ENCODE measurements at places on chromosomes 3 and 15.

- DNase-seq = no peak
Observed at GRCh38 chr3:152317184-152317583, 48.5 kb downstream of the MBNL1 start.

- no peak for DNase-seq
Observed at GRCh38 chr3:111151438-111151837, 79.8 kb downstream of the NECTIN3 start.

DNA sequence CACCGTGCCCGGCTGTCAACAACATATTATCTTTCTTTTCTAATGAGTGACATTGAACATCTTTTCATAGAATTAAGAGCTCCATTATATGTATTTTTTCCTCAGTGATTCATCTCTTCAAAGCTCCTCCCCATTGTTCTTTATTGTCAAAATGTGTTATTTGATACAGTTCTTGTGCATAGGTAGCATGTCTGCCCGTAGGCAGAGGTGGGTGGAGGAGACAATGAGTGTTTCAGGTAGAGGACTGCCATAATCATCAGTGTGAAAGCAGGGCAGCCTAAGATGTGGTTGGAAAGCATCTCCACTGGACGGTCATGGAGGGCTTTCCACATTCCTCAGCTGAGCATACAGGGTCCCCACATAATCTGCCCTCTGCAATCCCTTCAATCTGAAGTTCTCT, 452.0 kb upstream of the MCTP2 start:
- no peak for DNase-seq

DNA sequence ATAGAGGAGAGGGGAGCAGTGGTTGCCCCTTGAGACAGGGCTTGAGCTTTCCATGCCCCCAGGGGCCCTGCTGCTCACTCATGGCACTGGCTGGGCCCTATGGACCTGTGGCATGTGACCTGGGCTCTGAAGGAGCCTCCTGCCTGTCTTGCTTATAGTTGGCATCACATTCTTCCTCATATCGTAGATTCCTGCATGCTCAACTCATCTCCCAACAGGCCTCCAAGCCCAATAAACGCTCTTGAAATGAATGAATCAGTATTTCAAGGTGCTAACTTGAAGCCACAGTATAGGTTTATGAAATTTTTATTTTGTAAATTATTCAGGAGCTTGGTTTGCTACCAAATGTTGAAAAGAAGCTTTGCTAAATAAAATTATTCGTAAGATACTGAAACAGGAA, 93.3 kb upstream of the SLC7A14 start:
- DNase-seq = no peak

- DNase-seq = no peak
Observed at GRCh38 chr15:38254051-38254883, 1.6 kb downstream of the SPRED1 start.

- no peak for DNase-seq
Observed at GRCh38 chr15:101256757-101257156, 4.9 kb upstream of the CHSY1 start.

- no peak for DNase-seq
Observed at GRCh38 chr3:170179432-170179831, 2.1 kb downstream of the PHC3 start.

- DNase-seq = no peak
Observed at GRCh38 chr3:50557915-50558314, 9.6 kb downstream of the C3orf18 start.

- DNase-seq = no peak
Observed at GRCh38 chr15:29058903-29059539, 173.2 kb downstream of the APBA2 start.

GRCh38 chr3:125556314-125556713, 36.3 kb upstream of the SNX4 start:
- DNase-seq = no peak

- no peak for DNase-seq
Observed at GRCh38 chr3:108189440-108189839, 32.8 kb downstream of the IFT57 start.

DNA sequence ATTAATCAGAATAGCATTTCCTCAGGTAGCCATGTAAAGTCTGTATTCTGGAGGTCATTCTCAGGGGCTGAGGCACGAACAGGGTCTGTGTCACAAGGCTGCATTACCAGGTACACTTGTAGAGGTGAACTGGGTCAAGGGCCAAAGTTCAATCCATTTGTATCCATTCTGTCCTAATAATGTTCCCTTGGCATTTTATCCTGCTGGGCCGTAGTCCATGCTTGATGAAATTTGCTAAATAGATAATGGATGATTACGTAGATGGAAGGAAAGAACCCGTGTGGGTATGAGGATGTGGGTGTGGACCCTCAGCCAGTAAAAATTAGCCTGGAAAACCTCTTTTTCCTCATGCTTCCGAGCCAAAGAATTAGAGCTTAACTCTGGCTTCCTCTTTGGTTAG, 785.9 kb downstream of the GRM7 start:
- DNase-seq = no peak

- no peak for DNase-seq
Observed at GRCh38 chr3:30610702-30611368, 4.4 kb downstream of the TGFBR2 start.

DNA sequence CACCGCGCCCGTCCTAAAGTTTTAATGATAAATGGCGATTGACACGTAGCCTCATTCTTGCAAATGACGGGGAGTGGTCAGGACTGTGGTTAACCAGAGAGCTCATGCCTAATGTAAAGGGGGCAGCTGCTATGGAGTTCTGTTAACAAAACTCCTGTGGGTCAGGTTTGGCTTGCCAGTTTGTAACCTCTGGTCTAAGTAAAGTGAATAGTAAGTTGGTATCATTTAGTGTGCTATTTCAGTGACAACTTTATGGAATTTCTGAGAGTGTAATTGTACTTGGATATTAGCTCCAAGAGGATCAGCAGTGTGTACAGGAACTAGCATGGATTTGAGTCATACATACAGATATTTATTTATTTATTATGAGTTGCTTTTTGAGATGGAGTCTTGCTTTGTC, 87.9 kb downstream of the RGMA start:
- no peak for DNase-seq

DNA sequence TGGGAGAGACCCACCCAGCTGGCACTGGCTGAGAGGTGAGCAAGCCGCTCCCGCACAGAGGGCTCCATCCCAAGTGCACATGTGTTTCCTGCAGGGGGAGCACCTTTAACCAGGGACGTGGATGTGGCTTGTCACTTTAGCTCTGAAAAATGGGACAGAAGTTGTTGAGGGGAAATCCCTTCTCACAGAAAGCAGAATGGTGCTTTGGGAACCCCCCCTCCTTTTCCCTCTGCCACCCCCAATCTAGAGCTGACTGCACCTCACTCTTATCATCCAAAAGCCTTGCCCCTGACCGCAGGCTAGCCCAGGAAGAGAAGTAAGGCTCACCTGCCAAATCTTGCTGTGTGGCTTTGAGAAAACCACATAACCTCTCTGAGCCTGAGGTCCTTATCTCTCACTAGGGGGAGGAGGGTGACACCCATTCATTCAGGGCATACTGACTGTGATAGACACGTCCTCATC, 77.9 kb downstream of the RPN1 start:
- DNase-seq = no peak

DNA sequence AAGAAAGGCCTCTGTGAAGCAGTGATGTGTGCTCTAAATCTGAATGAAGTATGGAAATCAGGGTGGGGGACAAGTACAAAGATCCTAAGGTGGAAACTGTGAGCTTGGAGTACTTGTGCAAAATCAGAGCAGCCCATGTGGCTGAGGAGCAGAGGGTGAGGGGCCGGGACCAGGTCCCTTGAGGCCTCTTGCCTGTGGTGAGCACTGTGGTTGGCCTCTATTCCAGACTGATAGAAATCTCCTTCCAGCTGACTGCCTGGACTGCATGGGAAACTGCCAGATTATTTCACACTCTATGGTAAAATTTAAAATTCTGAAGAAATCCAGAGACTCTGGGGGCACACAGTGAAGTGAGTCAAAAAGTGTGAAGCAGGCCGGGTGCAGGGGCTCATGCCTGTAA, 81.4 kb downstream of the TM4SF4 start:
- DNase-seq = no peak

DNA sequence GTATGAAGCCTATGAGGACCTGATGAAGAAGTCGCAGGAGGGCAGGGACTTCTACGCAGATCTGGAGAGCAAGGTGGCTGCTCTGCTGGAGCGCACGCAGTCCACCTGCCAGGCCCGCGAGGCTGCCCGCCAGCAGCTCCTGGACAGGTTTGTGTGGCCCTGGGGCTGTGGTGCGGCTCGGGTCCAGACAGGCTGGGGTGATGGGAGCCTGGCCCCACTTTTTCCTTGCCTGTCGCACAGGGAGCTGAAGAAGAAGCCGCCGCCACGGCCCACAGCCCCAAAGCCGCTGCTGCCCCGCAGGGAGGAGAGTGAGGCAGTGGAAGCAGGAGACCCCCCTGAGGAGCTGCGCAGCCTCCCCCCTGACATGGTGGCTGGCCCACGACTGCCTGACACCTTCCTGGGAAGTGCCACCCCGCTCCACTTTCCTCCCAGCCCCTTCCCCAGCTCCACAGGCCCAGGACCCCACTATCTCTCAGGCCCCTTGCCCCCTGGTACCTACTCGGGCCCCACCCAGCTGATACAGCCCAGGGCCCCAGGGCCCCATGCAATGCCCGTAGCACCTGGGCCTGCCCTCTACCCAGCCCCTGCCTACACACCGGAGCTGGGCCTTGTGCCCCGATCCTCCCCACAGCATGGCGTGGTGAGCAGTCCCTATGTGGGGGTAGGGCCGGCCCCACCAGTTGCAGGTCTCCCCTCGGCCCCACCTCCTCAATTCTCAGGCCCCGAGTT, 29.0 kb downstream of the PTPN23 start:
- no peak for DNase-seq

DNA sequence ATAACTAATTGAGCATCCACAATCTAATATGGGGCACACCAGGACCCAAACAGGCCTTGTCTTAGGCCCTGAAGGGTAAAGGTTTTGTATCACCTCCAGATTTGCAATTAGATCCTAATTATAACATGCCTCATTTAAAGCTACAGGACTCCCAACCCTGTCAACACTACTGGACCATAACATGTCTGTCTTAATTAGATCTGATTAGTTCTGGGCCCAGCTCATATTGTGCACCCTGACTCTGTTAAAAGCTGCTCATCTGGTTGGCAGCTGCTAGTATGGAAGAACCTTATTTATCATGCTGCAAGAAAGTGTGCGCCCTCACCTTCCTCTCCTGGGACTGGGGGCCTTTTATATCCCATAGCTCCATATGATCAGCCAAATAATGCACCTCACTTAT, 457.8 kb downstream of the ROBO1 start:
- no peak for DNase-seq

DNA sequence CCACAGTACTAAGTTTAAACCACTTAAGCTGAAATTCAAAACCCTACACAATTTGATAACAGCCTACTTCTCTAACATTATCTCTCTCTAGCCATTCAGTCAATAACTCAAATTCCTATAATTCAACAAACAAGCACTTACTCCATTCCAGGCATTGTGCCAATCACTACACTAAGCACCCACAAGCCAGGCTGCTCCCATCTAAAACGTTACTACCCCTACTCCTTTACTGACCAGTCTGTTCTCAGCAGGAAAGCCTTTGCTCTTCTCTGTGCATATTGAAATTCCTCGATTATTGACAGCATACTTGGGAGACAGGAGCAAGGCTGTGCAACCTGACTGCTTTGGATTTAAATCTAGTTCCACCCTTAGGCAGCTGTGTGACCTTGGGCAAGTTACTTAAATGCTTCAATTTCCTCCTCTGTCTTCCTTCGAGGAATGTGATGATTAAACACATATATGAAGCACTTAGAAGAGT, 177.2 kb upstream of the THBS1 start:
- DNase-seq = no peak

DNA sequence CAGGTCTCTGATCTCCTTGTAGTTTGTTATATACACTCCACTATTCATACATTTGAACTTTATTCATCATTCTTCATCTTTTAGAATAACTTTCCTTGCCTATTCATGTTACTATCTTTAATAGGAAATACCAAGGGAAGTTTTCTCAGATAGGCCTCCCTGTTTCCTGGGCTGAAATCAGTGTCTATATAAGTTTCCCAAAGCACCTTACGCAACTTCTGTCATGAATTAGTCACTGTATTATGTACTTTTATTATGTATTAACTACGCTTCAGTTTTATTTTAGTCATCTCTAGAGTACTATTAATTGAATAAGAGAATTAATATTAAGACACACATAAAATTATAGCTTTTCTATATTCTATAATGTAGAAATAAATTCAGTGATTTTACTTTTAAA, 1481.5 kb downstream of the OTOL1 start:
- DNase-seq = no peak

DNA sequence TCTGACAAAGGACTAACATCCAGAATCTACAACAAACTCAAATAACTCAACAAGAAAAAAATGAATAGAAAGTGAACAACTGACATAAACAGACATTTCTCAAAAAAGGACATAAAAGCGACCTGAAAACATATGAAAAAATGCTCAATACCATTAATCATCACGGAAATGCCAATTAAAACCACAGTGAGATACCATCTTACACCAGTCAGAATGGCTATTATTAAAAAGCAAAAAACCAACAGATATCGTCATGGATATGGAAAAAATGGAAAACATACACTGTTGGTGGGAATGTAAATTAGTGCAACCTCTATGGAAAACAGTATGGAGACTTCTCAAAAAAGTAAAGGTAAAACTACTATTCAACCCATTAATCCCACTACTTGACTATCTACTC, 53.3 kb downstream of the ZNF385D start:
- no peak for DNase-seq

GRCh38 chr15:74300057-74300795, 64.1 kb downstream of the CCDC33 start:
- no peak for DNase-seq

DNA sequence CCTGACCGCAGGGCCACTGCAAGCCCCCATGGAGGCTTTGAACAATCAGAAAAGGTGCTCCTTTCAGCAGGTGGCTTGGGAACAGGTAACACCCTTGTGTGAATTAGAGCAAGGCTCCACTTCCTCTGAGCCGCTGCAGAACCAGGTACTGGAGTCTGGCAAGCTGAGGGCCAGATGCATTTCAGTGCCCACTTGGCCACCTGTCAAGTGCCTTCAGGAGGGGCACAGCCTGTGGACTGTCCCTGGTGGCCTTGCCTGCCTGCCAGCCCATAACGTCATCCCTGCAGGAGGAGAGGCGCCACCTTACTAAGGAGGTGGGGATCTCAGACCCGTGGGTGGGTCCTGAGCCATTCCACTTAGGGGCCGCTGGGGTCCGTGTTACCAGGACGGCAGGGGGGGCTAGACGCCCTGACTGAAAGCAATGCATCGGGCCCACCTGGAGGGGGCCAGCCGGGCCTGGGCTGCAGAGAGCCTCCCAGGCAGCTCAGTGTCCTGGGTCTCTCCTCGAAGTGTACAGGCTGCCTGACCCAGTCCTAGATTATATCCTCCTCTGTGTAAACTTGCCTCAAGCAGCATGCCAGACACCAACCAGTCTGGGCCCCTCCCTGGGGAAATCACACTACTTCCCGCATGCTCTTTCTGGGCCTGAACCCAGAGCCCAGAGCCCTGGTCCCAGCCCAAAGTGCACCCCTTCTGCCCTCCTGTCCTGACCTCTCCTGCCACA, 16.1 kb downstream of the SPTBN5 start:
- no peak for DNase-seq

GRCh38 chr3:27584874-27585273, 100.7 kb upstream of the SLC4A7 start:
- DNase-seq = no peak

All from activated B cell treated with CpG ODN at 0.5 μM for 24 hours (primary cell).